COLO829 (cell line): ENCODE measurements at places on chromosomes 1 and 21.

DNA sequence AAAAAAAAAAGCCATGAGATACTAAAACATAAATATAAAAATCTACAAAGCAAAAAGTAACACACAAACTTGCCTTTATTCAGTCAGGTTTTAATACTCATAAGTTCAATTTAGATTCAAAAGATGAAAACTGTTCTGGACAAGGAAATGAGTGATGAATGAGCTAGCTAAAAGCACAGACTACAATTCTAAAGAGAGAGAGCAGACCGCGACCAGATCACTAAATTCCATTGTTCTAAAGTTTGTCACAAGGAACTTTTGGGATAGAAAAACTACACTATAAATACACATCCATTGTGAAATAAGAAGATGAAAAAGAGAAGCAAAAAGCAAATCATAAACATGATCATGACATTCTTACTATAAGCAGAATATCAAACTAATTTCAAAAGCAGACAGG lies 1.7 kb downstream of the ODF2L start:
- DNase-seq: no peak

GRCh38 chr1:232111611-232112010 lies 485.0 kb downstream of the DISC1 start:
- no peak for DNase-seq

DNA sequence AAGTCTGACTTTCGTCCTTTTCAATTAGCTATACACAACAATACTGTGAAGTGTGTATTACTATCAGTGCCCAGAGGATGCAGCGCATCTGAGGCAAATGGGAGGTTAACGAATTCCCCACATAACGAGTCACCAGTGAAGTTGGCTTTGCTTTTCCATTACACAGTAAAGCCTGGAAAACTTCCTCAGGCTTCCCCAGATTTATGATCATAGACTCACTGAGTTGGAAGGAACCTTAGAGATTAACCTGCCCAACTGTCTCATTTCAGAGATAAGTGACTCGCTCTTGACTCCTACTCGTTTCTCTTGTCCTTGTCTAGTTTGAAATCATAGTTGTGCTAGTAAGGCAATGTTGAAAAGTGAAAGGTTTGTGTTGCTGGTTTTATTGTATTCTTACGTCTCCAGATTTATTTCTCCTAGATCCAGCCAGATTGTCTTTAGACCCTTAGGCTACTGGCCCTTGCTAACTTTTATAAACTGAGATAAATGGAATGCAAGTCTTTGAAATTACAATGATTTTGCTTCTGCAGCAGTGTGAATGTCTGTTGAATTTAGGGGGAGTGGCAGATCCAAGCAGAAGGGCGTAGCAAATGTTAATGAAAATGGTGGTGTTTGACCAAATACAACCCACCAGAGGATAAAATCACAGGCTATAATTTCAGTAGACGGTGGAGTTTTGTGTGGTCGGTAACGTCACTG lies 17.3 kb downstream of the S1PR1 start:
- DNase-seq: no peak

DNA sequence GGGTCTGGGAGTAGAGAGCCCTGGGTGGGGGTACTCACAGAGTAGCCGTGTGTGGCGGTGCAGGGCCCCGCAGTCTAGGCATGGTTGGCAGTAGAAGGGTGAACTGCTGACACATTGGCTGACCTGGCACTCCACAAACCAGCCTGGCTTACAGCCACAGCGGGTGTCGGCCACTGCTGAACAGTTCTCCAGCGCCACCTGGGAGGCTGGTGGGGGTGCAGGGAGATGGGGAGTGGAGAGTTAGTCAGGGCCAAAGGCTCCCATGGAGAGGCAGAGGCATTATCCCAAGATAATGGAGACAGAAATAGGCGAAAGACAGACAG lies 1.5 kb downstream of the TNFRSF25 start:
- DNase-seq: no peak

GRCh38 chr1:7234471-7234755 lies 449.2 kb downstream of the CAMTA1 start:
- no peak for DNase-seq

GRCh38 chr21:33976082-33977016 lies 60.7 kb upstream of the ATP5PO start:
- DNase-seq: peak; percentile 86

- no peak for DNase-seq
These were observed 18.9 kb downstream of the METTL13 start for GRCh38 chr1:171800342-171800741.

DNA sequence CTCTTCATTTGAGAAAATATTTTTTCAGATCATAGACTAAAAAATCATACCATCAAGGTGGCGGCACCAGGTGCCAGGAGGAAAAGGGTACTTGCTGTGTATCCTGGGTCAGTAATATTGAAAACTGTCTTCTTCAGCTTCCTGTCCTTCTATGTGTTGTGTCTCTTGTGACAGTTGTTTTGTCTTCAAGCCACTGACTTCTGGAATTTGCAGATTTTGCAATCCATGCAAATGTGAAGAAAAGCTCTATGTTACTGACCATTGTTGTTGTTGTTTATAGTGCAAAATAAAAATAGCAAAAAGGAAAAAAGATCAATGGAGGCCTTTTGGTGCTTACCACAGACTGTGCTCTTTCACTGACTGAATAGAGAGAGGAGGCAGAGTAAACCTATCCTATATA lies 83.2 kb upstream of the RHOU start:
- DNase-seq: no peak

- DNase-seq: no peak
These were observed 319.2 kb upstream of the SPAG17 start for GRCh38 chr1:118504221-118504644.

GRCh38 chr1:56424744-56425493 lies 154.4 kb downstream of the PLPP3 start:
- DNase-seq: no peak

- DNase-seq: no peak
These were observed 39.3 kb downstream of the PLEKHA6 start for GRCh38 chr1:204320382-204320804.

DNA sequence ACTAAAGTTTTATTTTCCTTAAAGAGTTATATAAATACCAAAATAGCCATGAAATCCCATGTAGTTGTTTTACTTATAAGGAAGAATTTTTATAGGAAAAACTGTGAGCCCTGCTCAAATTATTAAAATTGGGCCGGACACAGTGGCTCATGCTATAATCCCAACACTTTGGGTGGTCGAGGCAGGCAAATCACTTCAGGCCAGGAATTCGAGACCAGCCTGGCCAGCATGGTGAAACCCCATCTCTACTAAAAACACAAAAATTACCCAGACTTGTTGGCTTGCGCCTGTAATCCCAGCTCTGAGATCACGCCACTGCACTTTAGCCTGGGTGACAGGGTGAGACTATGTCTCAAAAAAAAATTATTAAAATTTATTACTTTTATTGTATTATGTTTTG lies 149.3 kb downstream of the MRPL39 start:
- DNase-seq: no peak

DNA sequence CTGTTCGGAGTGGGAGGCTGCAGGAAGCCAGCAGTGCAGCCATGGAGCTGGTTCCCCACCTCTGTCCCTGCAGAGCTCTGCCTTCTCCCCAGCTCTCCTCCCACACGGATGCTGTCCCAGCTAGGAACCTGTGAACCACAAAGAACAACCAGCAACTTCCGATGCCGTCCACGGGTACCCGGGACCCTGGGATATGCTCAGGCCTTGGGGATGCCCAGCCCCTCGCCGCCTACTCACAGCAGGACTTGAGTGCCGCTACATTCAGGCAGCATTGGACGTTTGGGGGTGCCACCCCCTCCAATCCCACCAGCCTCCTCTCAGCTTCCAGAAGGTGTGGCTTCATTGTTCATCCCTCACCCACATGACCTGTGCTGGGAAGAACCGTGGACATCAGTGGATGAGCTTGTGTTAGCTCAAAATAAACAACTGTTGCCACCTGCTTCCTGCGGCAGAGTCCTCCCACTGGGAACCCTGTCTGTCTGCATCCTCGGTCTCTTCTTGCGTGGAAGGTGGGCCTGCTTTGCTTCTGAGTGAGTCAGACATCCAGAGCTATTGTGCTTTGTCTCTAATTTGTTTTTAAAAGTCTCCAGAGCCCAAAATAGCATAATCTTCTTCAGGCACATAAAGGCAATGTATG lies 20.1 kb upstream of the AJAP1 start:
- no peak for DNase-seq

DNA sequence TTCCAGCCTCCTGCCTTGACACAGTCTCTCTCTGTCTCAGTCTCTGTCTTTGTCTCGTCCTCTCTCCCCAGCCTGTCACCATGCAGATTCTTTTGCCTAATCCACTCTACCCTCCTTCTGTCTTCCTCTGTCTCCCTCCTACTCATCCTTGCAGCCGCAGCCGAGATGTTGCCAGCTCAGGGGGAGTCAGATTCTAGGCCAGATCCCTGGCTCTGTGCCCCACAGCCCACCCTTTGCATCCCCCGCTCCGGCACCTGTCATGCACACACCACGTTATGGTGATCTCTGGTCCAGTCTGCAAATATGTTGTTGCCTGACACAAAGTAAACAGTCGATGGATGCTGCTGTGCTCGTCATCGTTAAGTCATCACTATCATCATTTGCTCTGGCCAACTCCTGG lies 35.5 kb upstream of the IGSF21 start:
- no peak for DNase-seq

DNA sequence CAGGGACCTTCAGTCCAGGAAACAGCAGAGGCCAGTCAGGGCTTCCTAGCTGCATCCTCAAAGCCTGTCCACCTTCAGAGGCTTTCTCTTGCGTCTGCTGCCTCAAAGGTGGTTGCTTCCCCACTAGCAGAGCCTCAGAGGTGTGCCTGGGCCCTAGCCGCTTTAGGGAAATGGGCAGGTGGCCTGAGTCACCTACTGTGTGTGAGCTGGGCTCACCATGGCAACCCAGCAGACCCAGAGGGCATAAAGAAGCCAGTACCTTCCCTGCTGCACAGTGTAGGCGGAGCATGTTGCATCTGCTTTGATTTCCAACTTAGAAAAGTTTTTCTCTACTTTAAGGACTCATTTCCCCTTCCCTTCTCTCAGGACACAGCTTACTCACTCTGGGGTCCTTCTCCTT lies 12.5 kb downstream of the SLC9A1 start:
- no peak for DNase-seq

DNA sequence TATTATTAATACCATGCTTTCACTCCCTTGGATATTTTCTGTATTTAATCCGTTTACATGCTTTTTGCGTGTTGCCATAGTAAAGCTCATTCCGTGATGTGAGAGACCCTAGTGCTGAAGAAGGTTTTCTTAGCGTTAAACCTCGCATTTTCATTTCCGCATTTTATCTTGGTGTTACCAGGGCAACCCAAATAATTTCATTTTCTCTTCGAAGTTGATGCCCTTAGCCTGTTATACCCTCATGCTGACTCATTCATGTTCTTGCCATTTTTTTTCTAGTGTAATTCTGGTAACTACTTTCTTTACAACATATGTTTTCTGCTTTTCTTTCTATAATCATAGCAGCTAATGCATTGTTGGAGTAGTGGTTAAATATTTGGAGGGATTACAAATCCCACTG lies 37.2 kb downstream of the LRRC8C start:
- no peak for DNase-seq

DNA sequence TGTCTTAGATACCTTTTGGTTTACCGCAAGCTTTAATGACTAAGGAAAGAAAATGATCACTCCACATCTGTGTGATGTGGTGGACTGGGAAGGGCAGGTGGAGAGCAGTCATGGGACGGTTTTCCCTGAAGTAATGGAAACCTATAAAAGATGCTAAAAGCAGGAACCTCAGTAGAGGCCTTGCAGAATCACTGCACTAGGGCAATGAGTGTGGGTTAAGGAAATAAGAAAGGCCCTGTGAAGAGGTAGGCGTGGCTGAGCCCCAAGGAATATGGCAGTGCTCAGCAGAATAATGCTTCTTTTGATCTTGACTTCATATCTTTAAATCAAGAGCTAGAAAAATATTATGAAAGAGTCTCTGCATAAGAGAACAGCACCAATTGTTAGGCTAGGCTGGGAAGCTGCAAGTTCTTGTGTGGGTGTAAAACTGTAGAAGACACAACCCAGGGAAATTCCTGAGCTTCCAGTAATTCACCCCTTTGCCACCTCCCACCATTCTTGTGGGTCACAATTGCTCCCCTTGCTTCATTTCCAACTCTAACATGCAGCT lies 49.9 kb downstream of the CLCA4 start:
- peak; percentile 84 for DNase-seq

- DNase-seq: no peak
These were observed 89.6 kb downstream of the PKN2 start for GRCh38 chr1:88773540-88774150.

DNA sequence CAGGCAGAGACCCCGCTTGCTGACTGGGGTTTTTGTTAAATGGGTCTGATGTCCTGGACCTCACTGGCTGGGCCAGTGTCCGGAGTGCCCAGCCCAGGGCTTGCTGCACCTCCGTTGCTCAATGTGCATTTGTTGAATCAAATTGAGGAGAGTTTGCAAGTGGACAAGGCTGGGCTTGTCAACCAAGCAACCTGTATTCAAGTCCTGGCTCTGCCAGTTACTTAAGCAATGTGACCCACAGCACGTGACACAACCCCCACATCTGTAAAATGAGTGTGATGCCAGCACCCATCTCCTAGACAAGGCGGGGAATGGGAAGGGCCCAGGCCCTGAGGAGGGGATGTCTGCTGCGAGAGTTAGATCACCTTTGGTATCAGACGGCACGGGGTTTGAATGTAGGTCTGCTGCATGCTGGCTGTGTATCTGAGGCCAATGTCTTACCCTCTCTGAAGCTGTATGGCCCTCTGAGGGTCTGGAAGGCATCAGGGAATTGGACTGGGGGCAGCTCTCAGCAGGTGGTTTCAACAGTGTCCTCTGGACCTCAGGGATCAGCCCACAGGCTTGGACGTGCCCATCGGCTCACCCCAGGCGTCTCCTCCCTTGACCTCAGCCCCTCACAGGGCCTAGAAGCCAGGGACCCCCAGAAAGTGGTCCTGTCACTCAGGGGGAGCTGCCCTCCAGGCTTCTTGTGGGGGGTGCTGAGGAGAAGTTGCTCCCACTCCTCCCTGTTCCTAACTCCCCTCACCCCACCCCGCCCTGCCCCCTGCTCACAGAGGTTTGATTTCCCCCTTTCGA lies 51.0 kb upstream of the RUNX3 start:
- DNase-seq: no peak

GRCh38 chr21:33169359-33169758 lies 60.4 kb upstream of the IFNAR2 start:
- DNase-seq: no peak

DNA sequence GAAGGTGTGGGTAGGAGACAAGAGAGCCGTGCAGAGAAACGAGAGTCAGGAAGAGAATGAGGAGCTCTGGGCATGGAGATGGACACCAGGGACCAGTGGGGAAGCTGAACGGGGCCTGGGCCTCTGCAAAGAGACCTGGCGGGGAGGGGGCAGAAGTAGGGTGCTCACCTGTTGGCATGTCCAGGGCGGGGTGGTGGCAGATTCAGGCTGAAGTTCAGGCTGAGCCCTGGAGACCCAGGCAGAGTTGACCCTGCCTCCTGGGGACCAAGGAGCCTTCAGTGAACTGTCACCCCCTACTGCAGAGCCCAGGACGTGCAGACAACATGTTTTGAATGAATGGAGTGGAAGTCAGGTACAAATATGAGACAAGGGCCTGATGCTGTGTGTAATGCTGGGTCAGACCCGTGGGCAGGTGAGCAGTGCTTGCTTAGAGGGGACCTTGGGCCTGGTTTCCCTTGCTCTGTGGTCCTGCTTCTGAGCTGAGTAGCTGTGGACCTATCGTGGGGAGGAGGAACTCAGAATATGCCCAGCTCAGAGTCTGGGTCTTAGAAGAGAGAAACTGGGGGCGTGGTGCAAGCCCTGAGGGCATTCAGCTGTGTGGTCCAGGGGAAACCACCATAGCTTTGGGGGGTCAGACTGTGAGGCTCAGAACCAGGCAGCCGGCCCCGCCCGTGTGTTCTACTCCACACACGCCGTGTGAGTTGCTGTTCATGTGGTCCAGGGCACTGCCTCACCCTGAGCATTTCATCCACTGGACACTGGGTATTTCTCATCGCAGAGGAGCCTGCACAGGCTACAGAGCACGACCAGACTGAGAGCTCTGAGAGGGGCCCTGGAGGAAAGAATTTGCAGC lies 21.3 kb upstream of the UMODL1 start:
- no peak for DNase-seq
